Muscle of back (tissue), 13 donors: ENCODE measurements at places on chromosomes 3 and 15. TPM values are rescaled to one million over a fixed set of nuclear protein-coding genes. Genes with fewer than 3 reads are reported as not detected.

DNA sequence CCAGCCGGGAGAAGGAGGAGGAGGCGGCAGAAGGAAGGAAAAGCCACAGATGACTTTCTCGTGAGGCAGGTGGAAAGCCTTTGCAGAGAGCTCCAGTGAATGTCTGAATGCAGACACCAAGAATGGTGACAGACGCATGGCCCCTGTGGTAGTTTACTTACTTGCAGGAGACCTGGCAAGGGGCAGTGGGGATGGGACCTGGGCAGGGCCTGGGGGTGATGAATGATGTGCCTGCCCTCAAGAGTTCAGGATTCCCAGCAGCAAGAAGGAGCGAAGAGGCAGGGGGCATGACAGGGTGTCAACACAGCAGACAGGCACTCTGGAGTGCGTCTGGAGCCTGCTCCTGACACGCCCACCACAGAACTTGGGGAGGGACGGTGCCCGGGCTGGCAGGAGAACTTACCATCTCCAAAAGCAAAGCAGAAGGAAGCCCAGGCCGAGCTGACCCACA lies 260.5 kb upstream of the LYSMD4 start:
- no peak for DNase-seq

DNA sequence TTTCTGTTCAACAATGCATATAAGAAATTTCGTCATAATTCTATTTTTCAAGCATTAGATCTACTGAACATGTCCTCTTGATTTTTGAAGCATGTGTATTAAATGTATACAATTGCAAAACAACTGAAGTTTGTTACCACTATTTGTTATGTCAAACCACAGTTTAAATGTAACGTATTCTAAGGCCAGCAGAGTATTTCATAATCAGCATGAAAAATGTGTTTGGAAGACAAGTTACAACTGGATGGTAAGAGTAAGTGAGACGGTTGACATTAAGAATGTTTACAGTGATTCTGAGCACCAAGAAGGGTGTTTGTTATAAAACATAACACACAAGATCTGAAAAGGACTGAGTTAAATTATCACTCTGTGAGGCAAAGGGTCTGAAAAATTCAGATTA lies 738.4 kb downstream of the PLOD2 start:
- DNase-seq = no peak

- DNase-seq = no peak
These were observed 255.7 kb downstream of the CNTN6 start for GRCh38 chr3:1348547-1348946.

DNA sequence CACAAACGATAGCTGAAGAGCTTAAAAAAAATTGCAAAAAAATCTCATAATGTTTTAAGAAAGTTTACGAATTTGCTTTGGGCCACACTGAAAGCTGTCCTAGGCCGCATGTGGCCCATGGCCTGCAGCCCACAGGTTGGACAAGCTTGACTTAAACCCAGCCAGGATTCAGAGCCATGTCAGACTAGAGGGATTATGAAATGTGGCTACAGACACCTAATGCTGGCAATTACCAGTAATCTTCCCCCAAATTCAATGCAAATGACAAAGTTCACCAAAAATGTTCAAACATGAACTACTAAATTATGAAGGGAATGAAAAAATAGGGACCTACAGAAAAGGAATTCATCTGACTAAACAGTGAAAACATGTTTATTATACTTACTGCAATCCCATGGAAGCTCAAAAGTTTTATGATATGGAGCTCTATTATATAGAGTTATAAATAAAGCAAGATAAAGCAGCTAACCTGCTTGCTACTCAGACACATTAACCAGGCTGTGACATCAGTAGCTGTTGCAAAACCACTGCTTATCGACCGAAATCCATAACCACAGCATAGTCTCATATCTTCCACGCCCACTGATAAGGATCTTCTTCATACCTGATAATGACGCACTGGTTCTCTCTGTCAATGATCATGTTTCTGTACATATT lies 49.2 kb downstream of the LDHAL6B start:
- DNase-seq = no peak

GRCh38 chr3:156107504-156107903 lies 12.9 kb upstream of the KCNAB1 start:
- DNase-seq = no peak

- DNase-seq = no peak
These were observed 11.1 kb upstream of the PLXND1 start for GRCh38 chr3:129617381-129618185.

Gene POPDC2
- 36.1 TPM for polyA plus RNA-seq
